Testis (tissue), 5 donors: ENCODE measurements at places on chromosomes 12 and 14. TPM values are rescaled to one million over a fixed set of nuclear protein-coding genes. Genes with fewer than 3 reads are reported as not detected.

GRCh38 chr14:51463461-51463860, 188.2 kb upstream of the FRMD6 start:
- DNase-seq, result no peak

DNA sequence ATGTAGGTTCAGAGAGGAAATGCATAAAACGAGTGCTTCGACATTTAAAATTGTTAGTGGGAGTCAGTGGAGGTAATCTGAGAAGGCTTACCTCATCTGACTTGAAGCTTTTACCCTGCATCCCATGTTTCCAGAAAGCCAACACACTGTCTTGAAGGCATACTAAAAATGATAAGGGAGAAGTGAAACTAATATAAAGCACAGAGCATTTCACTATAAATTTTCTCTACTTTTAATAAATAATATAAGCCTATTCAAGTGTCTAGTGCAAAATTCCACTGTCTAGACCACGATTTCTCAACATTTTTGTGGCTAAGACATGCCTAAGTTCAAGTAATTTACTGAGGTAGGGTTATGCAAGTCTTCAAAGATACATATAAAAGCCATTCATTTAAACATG, 29.1 kb upstream of the CDKL1 start:
- no peak for DNase-seq

TAS2R20 gene
- 0.46 TPM for polyA plus RNA-seq

DNA sequence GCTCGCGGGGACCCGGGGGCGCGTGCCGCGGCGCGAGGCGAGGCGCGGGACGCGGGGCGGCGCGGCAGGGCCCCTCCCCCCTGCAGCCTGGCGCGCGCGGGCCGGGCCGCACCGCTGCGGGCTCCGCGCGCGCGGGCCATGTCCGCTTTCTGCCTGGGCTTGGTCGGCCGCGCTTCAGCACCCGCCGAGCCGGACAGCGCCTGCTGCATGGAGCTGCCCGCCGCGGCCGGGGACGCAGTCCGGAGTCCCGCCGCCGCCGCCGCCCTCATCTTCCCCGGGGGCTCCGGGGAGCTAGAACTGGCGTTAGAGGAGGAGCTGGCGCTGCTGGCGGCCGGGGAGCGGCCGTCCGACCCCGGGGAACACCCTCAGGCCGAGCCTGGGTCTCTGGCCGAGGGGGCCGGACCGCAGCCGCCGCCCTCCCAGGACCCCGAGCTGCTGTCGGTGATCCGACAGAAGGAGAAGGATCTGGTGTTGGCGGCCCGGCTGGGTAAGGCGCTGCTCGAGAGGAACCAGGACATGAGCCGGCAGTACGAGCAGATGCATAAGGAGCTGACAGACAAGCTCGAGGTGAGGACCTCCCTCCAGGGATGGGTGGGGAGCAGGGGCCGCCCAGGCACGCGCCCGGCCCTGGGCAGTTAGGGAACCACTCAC, 820 bp downstream of the BICDL1 start:
- peak; percentile 90 for DNase-seq

TMPRSS12 gene
- polyA plus RNA-seq, result 65.6 TPM
